ENCODE measurements at places on chromosomes 1 and 21.

DNA sequence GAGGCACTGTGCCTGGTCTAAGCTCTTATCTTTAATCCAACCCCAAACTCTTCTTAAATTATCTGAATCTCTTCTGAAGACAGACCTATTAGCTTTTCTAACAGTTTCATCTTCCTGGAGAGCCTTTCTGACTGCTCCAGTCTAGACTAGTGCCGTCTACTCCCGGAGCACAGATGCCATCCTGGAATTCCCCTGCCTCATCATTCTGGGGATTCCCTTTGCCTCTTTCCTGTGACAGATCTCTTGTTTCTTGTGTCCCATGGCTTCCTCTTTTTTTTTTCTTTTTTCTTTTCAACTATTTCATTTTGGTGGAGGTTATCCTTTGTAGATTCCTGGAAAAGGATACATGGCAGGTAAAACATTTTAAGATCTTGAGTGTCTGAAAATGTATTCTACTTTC is 11.7 kb downstream of the SEMA4A start:
- no peak for DNase-seq

DNA sequence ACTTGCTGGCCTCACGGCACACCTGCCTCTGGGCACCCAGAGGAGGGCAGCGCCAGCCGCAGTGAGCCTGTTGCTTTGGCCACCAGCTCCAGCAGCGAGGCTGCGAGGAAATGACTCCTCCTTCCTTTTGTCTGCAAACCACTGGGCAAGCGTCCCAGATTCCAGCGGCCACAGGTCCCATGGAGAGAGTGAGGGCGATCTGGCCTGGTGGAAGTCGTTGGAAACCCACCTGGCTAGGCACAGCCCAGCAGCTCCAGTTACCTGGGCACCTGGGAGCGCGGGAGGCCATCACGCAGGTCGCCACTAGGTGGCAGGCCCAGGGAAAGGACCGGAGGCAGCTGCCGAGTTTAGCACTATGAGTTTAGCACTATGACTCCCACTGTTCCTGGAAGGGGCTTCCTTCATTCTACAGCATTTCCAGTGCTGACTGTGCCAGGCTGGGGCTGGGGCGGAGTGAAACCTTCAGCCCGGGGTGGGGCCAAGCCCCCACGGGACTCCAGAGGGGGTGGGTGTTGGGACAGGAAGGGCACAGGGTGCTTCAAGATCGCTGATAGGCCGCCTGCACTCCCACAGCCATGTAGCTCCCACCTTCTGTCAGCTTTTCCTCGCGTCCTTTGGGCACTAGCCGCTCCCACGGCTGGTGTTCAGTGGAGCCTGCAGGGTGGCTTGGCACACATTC is 1.1 kb upstream of the ESPN start:
- DNase-seq, result peak; percentile 63

DNA sequence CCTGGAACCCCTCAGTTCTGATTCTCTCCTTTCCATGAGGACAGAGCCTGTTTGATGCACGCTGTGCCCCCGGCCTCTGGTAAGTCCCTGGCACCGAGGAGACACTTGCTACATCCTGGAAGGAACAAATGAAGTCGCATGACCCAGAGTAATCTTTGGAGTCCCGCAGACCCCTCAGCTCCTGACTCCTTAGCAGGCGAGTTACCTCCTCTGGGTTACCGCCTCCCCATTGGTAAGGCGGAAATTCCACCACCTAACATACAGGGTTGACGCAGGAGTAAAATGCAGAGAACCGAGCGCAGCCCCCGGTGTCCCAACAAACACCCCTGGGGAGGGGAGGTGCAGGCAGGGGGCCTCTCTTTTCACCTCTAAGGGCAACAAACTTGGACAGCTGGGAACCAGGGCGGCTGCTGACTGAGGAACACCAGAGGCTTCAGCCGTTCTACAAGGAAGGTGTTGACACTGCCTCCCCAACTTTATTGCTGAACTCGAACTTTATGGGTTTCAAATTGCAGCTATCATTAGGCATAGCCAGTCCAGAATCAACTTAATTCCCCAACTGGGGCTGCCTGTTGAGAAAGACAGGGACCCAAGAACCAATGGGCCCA is 115.3 kb upstream of the IFFO2 start:
- no peak for DNase-seq

GRCh38 chr1:55280731-55281130 is 65.6 kb upstream of the USP24 start:
- no peak for DNase-seq

DNA sequence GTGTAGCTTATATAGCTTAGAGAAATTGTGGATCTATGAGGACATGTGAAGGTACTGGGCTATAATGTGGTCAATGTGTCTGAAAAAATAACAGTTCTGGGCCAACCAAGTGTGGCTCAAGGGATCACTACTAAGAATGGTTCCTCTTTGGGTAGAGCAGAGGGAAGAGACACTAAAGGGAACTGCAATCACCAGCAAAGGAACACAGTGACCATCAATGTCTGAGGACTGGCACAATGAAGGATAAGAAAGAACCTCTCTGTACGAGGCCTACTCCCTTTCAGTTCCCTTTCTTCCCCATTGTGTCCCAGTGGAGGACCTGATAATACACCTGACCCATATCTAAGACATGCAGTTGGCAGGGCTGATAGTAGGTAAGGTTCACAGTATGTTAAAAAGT is 89.9 kb upstream of the JAK1 start:
- no peak for DNase-seq

GRCh38 chr1:31624731-31625514 is 7.4 kb downstream of the HCRTR1 start:
- DNase-seq, result no peak

GRCh38 chr1:43435146-43436145 is 18.3 kb downstream of the HYI start:
- no peak for DNase-seq

DNA sequence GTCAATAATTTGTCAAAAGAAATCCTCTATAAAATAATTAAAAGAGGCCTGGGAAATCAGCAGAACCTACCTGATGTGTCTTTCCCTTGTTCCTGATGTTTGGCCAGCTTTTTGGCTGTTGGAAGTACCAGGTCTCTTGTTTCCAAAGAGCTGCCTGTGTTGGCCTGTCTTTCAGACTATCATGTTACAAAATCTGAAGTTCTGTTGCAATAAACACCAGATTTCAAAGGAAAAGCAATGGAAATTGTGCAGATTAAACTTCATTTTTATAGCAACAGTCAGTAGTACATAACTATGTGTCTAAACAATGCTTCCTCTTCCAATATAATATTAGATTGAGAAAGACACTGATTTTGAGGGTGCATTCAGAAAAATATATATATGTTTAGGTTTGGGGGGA is 647.2 kb upstream of the CXADR start:
- no peak for DNase-seq

Measured in GM12865 (cell line).